ENCODE measurements at places on chromosomes 7 and 10.

DNA sequence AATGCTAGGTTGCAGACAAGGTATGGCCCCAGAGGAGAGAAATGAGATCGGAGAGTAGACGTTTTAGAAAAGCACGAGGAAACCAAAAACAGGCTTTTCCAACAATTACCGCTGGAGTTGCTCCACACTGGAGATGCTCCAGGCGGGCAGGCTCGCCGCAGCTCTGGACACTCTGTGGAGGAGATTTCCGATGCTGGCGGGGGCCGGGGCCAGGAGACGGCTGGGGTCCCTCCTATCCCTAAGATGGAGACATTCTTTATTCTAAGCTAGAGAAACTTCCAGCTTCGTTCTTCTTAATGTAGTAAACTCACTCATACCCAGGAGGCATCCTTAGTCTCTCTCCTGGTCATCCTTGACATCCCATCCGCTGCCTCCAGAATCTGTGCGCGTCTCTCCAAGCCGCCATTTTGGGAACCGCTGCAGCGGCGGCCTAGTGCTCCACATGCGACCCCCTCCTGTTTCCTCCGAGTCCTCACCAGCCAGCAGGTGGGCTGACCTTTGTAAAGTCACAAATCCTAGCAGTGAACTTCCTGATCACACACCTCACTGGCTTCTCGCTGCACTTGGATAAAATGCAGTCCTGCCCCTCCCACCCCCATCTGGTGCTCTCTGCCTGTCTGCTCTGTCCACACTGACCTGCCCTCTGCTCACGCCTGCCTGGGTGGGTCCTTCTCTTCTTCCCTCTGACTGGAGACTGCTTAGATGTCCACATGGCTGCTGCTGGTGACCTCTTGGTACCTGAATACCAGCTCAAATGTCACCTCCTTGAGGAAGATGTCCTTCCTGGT lies 11.9 kb downstream of the PYROXD2 start:
- no peak for DNase-seq

GRCh38 chr10:78321000-78321399 lies 287.3 kb downstream of the RPS24 start:
- no peak for DNase-seq

- no peak for DNase-seq
Measured at GRCh38 chr7:28954471-28954870, 3.7 kb downstream of the TRIL start.

GRCh38 chr7:82839555-82839954 lies 323.1 kb downstream of the PCLO start:
- DNase-seq: no peak

DNA sequence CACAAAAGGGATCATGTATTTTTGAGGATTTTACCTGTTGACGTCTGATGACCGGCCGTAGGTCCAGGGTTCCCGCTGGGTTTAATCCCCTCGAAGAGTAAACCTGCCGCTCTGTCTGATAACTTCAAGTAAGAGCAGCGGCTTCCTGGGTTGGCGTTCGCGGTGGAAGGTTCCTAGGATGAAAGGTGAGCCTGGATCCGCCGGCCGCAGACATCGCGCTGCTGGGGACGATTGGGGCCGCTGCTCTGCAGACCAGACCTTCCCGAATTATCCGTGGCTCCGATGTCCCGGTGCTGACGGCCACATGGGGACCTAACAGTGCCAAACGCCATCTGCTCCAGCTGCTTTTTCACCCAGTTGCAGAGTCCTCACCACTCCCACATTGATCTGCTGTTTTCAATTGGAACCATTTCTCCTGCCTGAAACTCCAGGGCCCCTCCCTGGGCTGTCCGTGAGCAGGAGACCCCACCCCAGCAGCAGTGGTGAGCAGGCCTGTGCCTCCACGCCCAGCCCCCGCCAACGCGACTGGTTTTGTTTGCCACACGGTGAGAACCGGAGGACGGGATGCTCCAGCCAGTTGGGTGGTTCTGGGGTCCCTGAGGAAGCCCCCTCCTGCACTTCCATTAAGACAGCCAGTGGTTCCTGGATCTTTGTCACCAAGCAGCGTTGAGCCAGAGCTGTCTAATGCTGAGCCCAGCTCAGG lies 12.2 kb upstream of the AP5Z1 start:
- DNase-seq: no peak

DNA sequence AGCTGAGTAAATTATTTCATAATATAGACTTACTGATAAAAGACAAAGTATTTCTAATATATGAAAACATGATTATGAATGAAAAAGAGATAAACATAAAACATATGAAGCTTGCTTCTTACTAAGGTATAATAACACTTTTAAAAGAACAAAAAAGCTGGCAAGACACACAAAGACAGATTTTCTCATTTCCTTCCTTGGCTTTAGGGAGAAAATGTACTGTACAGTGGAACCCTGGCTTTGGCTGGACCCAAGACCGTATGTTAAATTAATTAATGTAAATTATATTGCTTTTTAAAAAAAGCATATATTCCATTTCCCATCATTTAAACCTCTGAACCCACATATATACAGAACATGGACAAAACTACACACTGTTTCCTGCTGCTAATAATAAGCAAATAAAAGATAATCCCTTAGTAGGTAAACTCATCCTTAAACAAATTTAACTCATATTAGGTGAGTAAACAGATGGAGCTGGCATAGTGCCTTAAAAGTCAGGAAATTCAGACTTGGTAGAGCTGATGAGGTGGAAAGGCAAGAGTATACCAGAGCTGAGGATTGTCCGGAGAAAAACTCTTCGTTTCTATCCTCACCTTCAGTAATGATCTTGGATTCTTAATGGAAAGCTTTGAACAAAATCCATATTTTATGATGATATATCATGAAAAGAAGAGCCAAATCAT lies 1016.4 kb upstream of the KCND2 start:
- no peak for DNase-seq

DNA sequence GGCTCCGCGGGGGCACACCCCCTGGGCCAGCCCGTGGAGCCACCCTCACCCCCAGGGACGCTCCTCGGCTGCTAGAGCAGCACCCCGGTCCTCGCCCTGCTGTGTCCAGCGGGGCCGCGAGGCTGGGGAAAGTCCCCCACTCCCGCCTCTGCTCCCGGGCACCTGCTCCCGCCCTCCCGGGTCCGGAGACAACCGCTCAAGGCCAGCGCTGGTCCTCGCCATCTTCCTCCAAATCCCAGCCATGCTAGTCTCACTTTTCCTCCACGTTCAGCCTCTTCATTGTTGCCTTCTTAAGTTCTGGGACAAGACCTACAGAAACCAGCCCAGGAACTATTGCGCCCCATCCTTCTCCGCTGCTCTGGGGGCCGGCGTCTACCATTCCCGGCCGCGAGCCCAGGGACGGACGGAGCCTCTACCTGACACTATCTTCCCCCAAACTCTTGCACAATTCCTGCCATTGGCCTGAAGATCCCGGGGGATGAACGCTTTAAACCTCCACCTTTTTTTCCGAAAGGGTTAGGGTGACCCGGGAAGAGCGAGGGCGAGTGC lies 4.8 kb upstream of the KCP start:
- no peak for DNase-seq

DNA sequence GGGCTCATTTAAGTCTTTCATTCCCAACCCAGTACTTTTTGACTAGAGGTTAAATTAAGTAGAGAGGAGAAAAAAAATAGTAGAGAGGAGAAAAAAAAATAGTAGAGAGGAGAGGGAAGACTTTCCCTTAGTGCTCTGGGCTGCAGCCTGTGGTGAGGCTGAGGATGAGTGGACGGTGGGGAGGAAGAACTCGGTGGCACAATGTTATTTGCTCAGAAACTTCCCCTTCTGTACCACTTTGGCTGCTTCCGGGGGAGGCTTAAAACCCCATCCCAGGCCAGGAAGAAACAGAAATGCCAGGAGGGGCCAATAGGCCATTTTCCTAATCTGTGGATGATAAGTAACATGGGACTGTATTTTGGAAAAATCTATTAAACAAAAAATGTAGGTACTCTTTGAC lies 14.6 kb upstream of the MLXIPL start:
- DNase-seq: no peak

GRCh38 chr7:49644396-49645166 lies 128.9 kb upstream of the VWC2 start:
- DNase-seq: no peak

- DNase-seq: no peak
Measured at GRCh38 chr7:56811081-56811480, 321.2 kb downstream of the ZNF479 start.

DNA sequence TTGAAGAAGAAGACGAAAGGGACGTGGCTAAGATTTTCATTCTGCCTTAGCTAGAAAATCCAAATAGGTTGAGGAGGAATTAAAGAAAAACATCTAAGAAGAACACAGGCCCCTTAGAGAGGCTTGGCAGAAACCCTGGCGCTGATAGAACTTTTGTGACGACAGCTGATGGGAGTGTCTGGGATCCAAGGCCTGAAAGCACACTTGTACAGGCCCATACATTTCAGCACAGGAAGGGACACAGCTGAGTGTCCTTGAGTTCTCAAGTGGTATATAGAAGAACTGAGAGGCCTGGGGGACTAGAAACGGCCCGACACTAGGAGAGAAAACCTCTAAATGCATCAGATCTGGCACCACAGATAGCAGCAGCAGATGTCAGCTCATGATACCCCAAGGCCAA lies 39.5 kb downstream of the PRPS1L1 start:
- no peak for DNase-seq

DNA sequence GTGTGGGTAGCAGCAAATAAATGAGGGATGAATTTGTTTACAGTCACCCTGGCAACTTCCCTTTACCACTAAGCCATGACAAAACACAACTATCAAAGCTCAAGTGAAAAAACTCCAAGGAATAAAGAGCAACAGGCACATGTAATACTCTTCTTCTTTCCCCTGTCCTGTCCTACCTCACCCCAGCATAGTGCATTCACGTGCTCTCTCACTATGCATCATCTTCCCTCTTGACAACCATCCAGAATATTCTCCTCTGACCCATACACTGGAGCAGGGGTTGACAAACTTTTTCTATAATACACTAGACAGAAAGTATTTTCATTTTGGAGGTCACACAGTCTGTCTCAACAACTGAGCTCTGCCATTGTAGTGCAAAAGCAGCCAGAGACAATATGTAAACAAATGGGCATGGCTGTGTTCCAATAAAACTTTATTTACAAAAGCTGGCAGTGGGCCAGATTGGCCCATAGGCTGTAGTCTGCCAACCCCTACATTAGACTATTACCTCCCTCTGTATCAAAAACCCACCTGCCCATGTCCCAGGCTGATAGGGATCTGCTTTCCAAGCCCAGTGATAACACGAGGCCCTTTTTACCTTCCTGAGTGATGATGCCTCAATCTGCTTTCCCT lies 354.5 kb downstream of the FGFR2 start:
- no peak for DNase-seq

- no peak for DNase-seq
Measured at GRCh38 chr7:46175221-46175620, 254.1 kb upstream of the IGFBP3 start.

GRCh38 chr7:4472728-4473127 lies 209.4 kb upstream of the FOXK1 start:
- DNase-seq: no peak

DNA sequence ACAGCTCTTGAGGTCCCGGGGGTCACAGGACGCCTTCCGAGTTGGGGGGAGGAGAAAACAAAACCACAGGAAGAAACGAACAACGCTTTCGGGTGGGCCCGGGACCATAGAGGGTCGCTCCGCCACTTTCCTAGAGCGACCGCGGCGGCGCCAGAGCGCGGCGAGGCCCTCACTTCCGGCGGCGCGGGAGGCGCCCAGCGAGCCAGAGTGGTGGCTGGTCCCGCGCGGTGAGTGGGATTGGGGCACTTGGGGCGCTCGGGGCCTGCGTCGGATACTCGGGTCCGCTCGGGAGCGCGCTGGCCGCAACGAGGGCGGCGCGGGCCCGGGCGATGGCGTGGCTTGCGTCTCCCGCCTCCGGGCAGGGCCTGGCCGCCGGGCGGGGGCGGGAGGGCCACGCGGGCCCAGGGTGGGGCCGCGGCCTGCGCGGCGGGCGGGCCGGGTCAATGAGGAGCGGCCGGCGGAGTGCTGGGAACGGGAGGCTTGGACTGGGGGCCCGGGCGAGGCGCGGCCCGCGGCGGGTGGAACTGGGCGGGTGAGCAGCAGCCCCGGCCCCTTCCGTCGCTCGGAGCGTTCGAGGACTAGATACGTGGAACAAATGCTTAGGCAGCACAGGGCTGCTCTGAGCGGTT lies at the start of gene ZNF22:
Gene ZNF22 (plus strand): TSS at position 172 of the 629 bp plus-strand sequence. CDS start 2,446 bp downstream, outside the sequence.
- peak; percentile 73 for DNase-seq

DNA sequence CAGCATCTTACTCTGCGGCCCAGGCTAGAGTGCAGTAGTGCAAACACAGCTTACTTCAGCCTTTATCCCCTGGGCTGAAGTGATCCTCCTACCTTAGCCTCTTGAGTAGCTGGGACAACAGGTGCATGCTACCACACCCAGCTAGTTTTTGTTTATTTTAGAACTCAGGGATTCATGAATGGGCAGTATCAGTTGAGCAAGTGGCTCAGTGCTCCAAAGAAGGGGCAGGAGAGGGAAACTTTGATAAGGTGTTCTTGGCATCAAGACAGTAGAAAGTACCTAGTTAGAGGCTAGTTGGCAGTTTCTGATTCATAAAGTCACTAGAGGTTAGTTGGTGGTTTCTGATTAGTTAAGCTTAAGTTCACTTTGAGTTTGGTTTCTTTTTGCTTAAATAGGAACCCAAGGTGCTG lies 18.4 kb downstream of the TRIM24 start:
- DNase-seq: no peak

DNA sequence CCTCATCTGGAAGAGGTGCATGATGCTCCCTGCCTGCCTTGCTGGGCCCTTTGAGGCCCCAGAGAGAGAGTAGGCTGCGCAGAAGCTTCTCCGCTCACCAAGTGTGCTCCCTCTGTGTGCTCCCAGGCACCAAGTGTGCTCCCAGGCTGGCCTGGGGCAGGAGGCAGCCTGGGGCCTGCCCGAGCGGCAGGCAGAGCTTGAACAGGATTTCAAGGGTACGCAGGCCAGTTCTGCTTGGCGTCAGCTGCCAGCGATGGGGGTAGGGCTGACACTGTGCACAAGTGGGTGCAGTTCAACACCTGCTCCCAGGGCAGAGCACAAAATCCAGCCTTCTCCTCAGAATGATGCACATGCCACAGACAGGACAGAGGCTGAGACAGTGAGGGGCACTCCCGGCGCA lies 119.7 kb downstream of the FAM53B start:
- no peak for DNase-seq

DNA sequence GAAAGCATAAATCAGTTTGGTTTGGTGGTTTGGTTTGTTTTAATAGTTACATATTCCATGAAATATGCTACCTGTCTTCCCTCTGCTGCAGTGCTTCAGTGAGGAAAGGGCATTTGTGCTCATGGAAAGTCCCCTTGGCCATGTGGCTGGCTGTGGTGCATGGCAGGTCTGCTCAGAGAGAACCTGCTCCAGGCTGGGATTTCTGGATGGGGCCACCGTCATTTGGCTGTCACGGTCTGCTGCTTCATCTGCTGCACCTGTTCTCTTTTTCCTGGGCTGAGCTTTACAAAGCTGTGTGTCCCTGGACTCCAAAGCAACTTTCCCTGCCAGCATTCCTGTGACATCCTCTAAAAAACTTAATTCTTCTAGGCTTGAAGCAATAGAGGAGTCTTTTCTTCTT lies 8.9 kb downstream of the CDK14 start:
- no peak for DNase-seq

DNA sequence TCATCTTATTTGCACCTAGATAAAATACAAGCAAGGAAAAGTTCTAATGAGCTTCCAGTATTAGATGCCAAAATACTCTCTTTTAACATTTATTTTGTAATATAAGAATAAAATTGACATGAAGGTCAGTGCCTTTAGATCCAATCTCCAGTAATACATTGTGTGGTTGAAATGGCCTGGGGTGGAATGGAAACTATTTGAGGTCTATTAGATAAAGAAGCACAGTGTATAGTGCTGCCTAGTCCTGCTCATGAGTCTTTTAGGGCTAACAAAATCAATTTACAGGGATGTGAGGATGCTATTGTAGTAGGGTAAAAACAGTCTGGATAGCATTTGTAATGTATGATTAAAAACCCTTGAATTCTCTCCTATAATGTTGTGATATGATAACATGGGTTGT lies 84.5 kb upstream of the ETV1 start:
- DNase-seq: no peak

GRCh38 chr10:63628526-63629362 lies 107.5 kb downstream of the REEP3 start:
- DNase-seq: peak; percentile 25
